Midbrain (tissue), 1 donor: ENCODE measurements at places on chromosomes 5 and 9.
A peak's percentile ranks its signal among the peaks of the same experiment; 100 is the strongest.

DNA sequence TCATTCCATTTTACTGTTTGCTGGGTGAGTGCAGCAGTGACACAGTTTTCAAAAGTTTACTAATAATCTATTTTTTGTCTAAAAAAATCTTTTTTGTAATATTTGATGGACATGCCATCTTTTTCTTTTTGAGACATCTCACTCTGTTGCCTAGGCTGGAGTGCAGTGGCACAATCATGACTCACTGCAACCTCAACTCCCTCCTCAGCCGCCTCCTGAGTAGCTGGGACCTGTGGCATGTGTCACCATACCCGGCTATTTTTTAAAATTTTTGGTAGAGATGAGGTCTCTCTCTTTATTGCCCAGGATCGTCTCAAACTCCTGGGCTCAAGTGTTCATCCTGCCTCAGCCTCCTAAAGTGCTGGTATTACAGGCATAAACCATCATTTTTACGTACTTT is 86.0 kb downstream of the KDM4C start:
- DNase-seq = no peak

DNA sequence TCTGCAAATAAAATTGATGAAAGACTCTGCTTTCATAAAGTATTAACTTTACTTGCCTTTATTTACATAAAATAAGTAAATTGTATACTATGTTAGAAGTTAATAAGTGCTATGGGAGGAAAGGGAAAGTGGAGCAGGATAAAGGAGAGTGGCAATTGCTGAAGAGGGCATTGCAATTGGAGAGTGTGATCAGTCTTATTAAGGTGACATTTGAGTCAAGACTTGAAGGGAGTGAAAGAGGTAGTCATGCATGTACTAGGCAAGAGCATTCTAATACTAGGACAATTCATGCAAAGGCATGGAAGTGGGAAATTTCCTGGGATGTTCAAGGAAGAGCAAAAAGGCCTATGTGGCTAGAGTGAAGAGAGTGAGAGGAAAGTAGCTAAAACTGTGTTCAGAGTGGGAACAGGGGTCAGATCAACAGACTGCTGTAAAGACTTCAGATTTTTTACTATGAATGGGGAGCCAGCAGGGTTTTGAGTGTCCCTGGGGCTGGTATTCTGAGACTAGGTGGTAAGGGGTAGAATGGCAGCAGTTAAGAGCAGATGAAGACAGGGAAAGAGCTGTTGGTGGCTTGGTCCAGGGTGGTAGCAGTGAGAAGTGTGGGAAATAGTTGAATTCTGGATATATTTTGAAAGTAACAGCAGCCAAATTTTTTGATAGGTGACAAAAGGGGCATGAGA is 182.3 kb upstream of the RIOK2 start:
- no peak for DNase-seq

GRCh38 chr5:142235050-142235797 is 89.6 kb downstream of the SPRY4 start:
- no peak for DNase-seq

- no peak for DNase-seq
These were observed 81.4 kb downstream of the SPATA31C2 start for GRCh38 chr9:88056876-88057275.

- no peak for DNase-seq
These were observed 555.2 kb downstream of the ACTL7B start for GRCh38 chr9:108300306-108301287.

DNA sequence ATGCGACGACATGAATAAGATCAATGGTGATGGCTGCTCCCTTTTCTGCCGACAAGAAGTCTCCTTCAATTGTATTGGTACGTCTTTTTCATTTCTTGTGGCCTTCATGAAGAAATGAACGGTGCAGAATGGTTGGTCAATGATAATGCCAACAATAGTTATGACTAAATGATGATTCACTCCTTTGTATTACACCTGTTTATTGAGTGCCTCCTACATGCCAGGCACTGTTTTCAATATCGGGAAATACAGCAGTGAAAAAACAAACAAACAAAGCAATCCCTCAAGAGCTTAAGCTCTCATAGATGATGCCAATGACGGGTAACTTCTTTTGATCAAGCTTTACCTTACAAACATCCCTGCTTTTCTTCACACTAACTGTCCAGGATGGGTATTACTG is 117.7 kb downstream of the PAPPA start:
- no peak for DNase-seq

DNA sequence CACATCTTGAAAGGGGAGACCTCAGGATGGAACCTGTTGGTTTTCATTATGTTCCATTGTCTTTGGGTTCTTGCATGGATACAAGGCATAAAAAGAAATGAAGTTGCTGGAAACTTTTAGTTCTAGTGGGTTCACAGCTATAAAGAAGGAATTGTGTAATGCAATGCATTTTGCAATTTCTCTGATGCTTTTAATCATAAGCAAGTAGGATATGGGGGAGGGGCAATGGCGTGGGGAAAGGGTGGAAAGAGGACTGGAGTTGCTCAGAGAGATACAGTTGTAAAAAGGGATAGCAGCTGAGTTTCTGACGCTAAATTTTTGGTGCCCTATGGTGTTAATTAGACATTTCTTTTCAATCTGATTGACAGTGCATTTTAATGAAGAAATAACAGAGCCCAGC is 88.6 kb upstream of the FANCC start:
- no peak for DNase-seq

DNA sequence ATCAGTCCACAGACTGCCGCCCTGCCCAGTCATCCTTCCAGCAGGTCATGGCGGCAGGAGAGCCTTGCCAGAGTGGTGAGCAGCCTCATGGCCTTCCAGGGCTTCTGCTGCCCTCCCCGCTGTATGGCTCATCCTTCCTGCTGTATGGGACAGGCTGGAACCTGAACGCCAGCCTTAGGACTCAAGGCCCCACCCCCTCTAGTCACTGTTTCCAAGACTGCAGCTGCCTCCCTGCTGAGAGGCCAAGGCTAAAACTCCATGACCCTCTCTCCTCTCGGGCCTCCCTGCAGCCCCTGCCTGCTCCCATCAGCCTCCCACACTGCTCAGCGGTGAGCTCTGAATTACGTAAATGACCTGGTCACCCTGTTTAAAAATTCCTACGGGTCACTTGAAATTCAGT is 227.5 kb downstream of the AGTPBP1 start:
- no peak for DNase-seq

DNA sequence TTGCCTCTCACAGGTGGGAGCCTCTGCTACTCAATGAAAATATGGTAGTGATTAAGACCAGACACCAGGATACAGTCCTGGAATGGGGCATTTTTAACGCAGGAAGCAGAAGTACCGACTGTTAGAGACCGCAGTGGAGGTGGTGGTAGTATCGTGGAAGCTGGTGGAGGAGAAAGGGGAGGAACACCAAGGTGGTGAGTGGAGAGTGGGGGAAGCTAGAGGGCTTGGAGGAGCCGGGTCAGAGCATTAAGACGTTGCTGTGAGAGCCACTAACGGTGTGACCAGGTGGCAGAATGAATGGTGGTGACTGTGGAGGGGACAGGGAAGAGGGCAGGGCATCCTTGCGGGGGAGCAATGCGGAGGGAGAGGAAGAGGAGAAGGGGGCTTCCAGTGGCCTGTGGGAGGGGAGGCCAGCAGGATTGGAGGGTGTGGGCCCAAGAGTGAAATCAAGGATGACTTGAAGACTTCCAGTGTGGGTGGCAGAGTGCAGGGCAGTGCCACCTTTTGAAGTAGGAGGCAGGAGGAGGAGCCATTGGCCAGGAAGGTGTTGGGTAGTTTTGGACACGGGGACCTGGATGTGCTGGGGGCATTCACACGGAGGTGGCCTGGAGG is 1.6 kb upstream of the UBAC1 start:
- no peak for DNase-seq

DNA sequence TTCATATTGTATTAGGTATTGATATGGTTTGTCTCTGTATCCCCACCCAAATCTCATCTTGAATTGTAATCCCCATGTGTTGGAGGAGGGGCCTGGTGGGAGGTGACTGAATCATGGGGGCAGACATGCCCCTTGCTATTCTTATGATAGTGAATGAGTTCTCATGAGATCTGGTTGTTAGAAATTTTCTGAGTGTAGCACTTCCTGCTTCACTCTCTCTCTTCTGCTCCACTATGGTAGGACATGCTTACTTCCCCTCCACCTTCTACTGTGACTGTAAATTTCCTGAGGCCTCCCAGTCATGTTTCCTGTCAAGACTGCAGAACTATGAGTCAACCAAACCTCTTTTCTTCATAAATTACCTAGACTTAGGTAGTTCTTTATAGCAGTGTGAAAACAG is 187.4 kb upstream of the SLC24A2 start:
- no peak for DNase-seq

- no peak for DNase-seq
These were observed 60.3 kb downstream of the DAPK1 start for GRCh38 chr9:87557996-87558395.

GRCh38 chr9:125659954-125660353 is 47.1 kb downstream of the MAPKAP1 start:
- DNase-seq = no peak

DNA sequence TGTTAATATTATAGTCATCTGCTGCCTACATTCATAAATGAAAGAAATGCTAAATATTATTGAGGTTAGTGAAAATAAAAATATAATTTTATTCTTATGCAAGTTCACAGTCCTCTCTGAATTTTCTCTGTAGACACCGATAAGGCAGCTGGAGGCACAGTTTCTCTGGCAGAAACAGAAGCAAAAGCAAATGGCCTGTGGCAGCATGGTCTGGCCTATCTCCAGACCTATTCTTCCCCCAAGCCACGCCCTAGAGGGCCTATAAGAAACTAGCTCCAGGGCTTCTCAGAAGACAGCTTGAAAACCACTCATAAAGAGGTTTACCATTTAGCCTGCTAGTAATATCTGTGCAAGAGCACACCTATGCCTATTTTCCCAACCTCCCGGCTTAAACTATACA is 28.4 kb downstream of the MRPS27 start:
- no peak for DNase-seq

GRCh38 chr5:76269259-76269931 is 133.7 kb upstream of the IQGAP2 start:
- no peak for DNase-seq

- no peak for DNase-seq
These were observed 52.8 kb downstream of the WHRN start for GRCh38 chr9:114452219-114453165.

- DNase-seq = peak; percentile 8
These were observed 509.3 kb downstream of the KDM4C start for GRCh38 chr9:7266911-7267595.

- DNase-seq = no peak
These were observed 53.7 kb downstream of the KDM4C start for GRCh38 chr9:6811436-6811835.

DNA sequence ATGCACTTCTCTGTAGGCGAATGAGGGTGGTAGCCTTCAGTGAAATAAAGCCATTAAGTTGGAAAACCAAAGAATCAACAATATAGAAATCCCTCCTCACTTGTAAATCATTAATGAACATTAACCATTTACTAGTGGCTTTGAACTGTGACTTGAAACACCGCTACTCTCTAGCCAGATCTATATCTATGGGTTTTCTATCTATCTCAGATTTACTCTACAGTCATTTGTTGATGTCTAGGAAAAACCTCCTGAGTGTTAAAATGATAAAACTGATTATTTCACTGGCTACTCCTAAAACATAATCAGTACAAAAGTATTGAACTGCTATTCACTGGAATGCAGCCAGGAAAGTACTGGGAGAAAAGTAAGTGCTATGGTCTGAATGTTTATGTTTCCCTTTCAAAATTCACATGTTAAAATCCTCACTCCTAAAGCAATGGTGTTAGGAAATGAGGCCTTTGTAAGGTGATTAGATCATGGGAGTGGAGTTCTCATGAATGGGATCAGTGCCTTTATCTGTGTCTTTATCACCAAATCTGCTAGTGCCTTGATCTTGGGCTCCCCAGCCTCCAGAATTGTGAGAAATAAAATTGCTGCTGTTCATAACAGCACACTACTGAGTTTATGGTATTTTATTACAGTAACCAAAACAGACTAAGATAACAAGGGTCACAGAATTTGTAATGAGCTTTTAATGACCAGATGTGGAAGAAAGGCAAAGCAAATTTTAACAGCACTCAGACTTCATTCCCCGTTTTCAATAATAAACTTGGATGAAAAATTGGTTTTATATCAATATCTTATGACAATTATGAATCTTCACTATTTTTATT is 8.6 kb upstream of the OXCT1 start:
- DNase-seq = no peak

DNA sequence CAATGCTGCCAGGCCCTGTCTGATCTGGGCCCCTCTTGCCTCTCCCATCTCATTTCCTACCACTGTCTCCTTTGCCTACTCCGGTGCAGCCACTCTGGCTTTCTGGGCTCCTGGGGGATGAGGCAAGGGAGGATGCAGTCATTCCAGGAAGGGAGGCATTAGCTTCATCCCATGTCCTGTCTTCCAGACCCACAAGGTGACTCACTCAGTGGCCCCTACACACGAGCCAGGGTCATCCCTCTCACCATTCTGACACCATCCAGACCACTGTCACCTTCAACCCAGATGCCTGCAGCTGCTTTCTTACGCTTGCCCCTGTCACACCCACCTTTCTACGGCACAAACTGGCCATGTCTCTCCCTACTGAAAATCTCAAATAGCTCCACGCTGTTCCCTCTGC is 19.1 kb downstream of the ACSL6 start:
- no peak for DNase-seq

DNA sequence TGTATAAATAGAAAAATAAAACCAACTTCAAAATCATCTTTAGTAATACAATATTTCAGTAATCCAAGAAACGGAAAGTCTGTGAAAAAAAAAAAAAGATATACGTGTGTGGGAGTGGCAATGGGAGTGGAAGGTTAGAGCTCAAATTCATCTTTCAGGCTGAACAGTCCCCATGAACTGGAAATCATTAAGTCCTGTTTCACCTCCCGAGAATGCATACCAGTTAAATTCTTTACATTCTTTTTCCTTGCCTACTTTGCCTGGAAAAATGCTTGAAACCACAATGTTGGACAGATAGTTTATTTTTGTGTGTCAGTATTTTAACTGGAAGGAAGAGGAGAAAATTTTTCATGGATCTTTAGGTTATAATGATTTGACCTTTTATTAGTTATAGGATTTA is 166.8 kb downstream of the MUSK start:
- no peak for DNase-seq

- DNase-seq = peak; percentile 80
These were observed 213.3 kb downstream of the SEMA6A start for GRCh38 chr5:116361171-116361967.

- DNase-seq = peak; percentile 37
These were observed 107.5 kb downstream of the GALNT10 start for GRCh38 chr5:154298065-154298464.

DNA sequence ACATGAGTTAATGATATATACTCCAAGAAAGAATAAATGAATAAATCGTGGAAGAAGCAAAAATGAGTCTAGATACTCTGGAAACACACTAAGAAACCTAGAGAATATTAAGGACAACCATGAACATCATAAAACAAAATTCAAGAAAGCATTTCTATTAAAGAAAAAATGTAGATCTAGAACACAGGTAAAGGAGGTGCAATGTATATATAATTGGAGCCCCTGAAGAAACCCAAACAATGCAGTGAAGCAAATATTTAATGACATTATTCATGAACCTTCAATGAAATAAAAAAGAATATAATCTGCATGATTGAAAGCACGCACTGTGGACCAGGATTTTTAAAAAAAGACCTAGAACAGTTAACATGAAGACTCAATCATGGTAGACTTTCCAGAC is 150.1 kb downstream of the ATPSCKMT start:
- no peak for DNase-seq

GRCh38 chr9:113574441-113575262 is 111.1 kb downstream of the RGS3 start:
- DNase-seq = no peak
